ENCODE measurements at places on chromosomes 11 and 22.

GRCh38 chr22:46278656-46279645, 11.1 kb downstream of the TTC38 start:
- no peaks in the 10 kb centered on the region for H3K4me1 ChIP-seq
- no peaks in the 10 kb centered on the region for H3K27me3 ChIP-seq
- no peak overlapping the region for H3K4me3 ChIP-seq
- no peaks in the 10 kb centered on the region for H3K36me3 ChIP-seq
- H3K27ac ChIP-seq: no peak overlapping the region
- no peak for DNase-seq

DNA sequence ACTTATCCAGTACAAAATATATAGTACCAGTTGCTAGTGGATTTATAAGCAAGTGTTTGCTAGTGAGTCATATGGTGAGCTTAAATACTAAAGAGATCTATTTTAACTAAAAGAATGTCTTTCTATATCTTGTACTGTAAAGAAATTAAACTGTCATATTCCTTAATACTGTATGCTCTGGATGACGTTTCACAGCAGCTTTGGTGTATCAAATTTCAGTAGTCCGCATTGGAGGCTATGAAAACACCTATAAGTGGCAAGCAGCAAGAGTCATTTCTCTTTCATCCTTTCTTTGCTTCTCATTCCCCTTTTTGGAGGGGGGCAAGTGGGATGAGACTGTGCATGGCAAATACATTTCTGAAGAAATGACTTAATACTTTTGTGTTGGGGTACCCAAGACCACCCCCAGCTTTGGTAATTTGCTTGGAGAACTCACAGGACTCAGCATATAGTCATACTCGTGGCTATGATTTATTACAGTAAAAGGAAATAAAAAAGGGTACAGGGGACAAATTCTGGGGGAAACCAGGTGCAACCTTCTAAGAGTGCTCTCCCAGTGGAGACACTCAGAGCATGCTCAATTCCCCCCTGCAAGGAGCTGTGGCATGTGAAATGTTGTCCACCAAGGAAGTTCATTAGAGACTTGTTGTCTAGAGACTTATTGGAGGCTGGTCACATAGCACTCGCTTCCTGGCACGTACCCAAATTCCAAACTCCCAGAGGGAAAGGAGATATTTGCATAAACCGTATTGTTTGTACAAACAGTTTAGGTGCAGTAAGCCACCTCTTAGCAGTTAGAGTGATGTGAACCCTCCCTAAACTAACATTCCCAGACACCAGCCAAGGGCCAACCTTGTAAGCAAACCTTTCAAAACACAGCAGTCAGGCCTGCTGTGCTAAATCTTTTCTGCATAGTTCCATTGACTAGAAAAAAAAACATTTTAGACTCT, 210.8 kb downstream of the PGR start:
- DNase-seq: no peak
- H3K36me3 ChIP-seq: no peaks in the 10 kb centered on the region
- H3K27ac ChIP-seq: no peak overlapping the region
- no peaks in the 10 kb centered on the region for H3K27me3 ChIP-seq
- peaks cover 3% of the 10 kb centered on the region for H3K4me1 ChIP-seq

DNA sequence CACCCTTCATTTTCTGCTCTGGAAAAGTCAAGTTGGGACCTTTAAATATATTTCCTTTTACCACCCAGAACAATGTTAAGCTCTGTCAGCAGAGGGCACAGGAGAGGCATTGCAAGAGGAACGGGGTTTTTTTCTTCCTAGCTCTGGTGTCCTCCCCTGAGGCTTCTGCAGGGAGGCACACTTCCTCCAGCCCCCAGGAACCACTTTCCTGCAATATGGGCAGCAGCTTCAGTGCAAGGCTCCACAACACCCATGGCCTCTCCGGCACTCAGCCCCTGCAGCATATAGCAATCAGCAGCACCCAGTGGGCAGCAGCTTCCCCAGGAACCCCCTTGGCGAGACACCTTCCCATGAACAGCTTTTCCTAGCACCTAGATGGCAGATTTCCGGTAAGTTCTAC, 101.4 kb downstream of the SYT9 start:
- no peaks in the 10 kb centered on the region for H3K36me3 ChIP-seq
- DNase-seq: peak; percentile 43
- H3K4me3 ChIP-seq: no peak overlapping the region
- H3K27ac ChIP-seq: no peak overlapping the region
- H3K4me1 ChIP-seq: peaks cover 6% of the 10 kb centered on the region
- H3K27me3 ChIP-seq: no peaks in the 10 kb centered on the region

GRCh38 chr22:44215287-44215686, 34.6 kb downstream of the PARVG start:
- no peaks in the 10 kb centered on the region for H3K27me3 ChIP-seq
- no peak overlapping the region for H3K4me3 ChIP-seq
- no peak overlapping the region for H3K27ac ChIP-seq
- H3K36me3 ChIP-seq: no peaks in the 10 kb centered on the region
- peaks cover 6% of the 10 kb centered on the region for H3K4me1 ChIP-seq
- no peak for DNase-seq

DNA sequence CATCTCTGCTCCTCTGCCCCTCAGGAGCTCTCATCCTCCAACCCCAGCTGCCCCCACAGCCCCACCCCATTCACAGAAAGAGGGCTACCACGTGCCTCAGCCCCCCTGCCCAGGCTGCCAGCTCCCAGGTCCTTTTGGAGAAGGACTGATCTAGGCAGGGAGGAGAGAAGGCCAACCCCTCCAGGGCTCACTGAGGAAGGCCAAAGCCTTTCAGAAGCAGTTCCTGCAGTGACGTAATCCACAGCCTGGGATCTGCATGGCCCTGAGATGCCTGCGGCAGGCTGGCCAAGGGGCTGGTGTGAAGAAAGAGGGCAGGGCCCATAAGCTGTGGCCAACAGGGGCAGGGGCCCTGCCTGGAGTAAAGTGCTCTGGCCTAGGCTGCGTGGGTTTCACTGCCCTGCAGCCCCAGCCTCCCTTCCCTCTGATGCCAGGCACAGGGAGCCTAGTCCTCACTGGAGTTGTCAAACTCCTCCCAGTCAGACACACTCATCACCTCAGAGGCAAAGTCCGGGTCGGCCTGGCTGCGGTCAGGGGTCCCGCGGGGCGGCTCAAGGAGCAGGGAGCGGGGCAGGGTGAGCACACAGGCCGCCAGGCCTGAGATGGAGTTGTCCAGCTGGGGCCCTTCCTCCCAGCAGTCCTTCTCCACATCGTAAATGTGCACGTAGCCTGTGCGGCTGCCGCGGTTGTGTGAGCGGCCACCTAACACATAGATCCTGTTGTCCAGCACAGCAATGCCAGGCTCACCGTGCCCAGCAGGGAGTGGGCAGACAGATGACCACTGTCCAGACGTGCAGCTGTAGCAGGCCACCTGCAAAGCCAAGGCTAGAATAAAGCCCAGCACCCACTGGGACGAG, 4.2 kb upstream of the SCARF2 start:
- DNase-seq: no peak
- H3K27ac ChIP-seq: no peak overlapping the region
- peaks cover 7% of the 10 kb centered on the region for H3K27me3 ChIP-seq
- H3K4me3 ChIP-seq: no peak overlapping the region

- no peak for DNase-seq
- H3K36me3 ChIP-seq: no peaks in the 10 kb centered on the region
- no peak overlapping the region for H3K4me3 ChIP-seq
- H3K4me1 ChIP-seq: peaks cover 23% of the 10 kb centered on the region
- no peaks in the 10 kb centered on the region for H3K27me3 ChIP-seq
These were observed 42.4 kb upstream of the PPARA start for GRCh38 chr22:46107753-46108563.

DNA sequence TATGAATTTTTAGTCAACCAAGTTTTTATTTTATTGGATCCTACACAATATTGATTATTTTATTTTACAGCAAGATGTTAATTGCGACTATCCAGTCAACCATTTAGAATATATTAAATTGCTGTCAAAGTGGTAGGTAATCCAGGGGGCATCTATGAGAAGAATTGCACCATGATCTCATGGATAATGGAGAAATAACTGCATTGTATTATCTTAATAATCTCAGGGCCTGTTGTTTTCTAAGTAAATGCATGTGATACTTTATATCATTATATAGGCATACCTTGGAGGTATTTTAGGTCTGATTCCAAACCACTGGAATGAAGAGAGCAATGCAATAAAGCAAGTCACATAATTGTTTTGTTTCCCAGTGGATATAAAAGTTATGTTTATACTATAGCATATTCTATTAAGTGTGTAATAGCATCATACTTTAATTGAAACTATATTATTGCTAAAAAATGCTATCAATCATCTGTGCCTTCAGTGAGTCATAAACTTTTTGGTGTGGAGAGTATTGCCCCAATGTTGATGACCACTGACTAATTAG, 595.4 kb upstream of the CHORDC1 start:
- H3K27me3 ChIP-seq: no peaks in the 10 kb centered on the region
- no peak overlapping the region for H3K27ac ChIP-seq
- H3K36me3 ChIP-seq: no peaks in the 10 kb centered on the region
- peaks cover 10% of the 10 kb centered on the region for H3K4me1 ChIP-seq
- no peak overlapping the region for H3K4me3 ChIP-seq
- no peak for DNase-seq

DNA sequence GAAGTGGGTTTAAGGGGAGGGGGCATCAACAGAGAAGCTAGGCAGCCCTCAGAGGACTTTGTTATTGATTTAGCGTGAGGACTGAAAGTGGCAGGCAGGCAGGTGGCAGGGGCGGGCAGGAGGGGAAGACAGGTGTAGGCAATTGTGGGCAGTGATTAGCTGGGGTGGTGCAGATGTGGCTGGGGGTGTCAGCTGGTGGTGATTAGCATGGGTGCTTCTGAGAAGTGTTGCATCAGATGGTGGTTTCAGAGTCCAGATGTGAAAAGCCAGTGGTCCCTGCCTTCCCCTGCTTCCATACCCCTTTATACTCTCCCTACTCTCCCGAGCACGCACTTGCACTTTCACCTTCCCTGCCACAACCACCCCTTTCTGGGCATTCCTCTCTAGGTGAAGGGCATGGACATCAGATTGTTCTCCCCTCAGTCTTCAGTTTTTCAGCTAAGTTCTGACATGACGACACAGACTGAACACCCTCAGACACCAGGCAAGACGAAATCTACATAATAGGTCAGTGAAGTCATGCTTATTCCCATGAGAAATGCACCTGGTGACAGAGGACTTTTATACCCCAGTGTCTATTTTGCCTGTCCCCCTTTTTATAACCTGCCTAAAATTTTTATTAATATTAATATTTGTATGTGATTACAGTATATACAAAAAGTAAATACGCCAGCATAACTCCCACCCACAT, 435.7 kb upstream of the CADM1 start:
- H3K27me3 ChIP-seq: peaks cover 18% of the 10 kb centered on the region
- H3K27ac ChIP-seq: no peak overlapping the region
- no peak overlapping the region for H3K4me3 ChIP-seq
- no peaks in the 10 kb centered on the region for H3K36me3 ChIP-seq
- no peaks in the 10 kb centered on the region for H3K4me1 ChIP-seq

GRCh38 chr11:22671751-22672150, 5.3 kb downstream of the GAS2 start:
- no peak for DNase-seq
- H3K36me3 ChIP-seq: no peaks in the 10 kb centered on the region
- peaks cover 8% of the 10 kb centered on the region for H3K27me3 ChIP-seq

- no peaks in the 10 kb centered on the region for H3K36me3 ChIP-seq
- H3K27ac ChIP-seq: no peak overlapping the region
- H3K4me1 ChIP-seq: peaks cover 8% of the 10 kb centered on the region
- no peak for DNase-seq
These were observed 22.9 kb downstream of the RPUSD4 start for GRCh38 chr11:126188332-126189108.

- H3K27me3 ChIP-seq: no peaks in the 10 kb centered on the region
- H3K4me1 ChIP-seq: no peaks in the 10 kb centered on the region
- H3K27ac ChIP-seq: no peak overlapping the region
- no peaks in the 10 kb centered on the region for H3K36me3 ChIP-seq
These were observed 5.4 kb downstream of the TBC1D10C start for GRCh38 chr11:67409261-67409666.

- DNase-seq: no peak
- H3K27me3 ChIP-seq: no peaks in the 10 kb centered on the region
- H3K4me3 ChIP-seq: no peak overlapping the region
- peaks cover 37% of the 10 kb centered on the region for H3K4me1 ChIP-seq
These were observed 199.7 kb downstream of the NAV2 start for GRCh38 chr11:19912115-19912957.

DNA sequence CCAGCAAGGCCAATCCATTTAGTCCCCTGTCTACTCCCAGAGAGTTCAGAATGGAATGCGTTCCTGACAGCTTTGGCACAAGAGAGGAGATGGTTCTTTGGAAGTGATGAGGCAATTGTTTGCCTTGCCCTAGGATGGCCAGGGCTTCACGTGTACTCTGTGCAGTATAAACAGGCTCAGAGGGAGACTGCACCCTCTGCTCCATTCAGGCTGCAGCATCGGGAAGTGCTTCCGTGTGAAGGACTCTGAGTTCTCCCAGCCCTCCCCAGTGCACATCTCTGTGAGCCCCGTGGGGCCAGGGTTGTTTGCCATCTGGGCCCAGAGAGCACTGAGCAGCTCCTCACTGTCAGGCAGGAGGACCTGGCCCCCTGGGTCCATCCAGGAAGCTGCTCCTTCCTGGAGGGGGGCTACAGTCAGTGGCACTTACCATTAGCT, 215.3 kb upstream of the TBCEL start:
- H3K27ac ChIP-seq: no peak overlapping the region
- no peaks in the 10 kb centered on the region for H3K4me1 ChIP-seq
- H3K27me3 ChIP-seq: no peaks in the 10 kb centered on the region
- DNase-seq: no peak
- no peak overlapping the region for H3K4me3 ChIP-seq

GRCh38 chr11:102544594-102544993, 14.0 kb upstream of the MMP7 start:
- H3K27ac ChIP-seq: no peak overlapping the region
- DNase-seq: no peak
- no peaks in the 10 kb centered on the region for H3K4me1 ChIP-seq
- H3K4me3 ChIP-seq: no peak overlapping the region
- no peaks in the 10 kb centered on the region for H3K27me3 ChIP-seq

GRCh38 chr11:124096364-124096763, 18.9 kb upstream of the VWA5A start:
- H3K27ac ChIP-seq: no peak overlapping the region
- no peak for DNase-seq
- H3K4me1 ChIP-seq: no peaks in the 10 kb centered on the region
- no peak overlapping the region for H3K4me3 ChIP-seq
- no peaks in the 10 kb centered on the region for H3K36me3 ChIP-seq

DNA sequence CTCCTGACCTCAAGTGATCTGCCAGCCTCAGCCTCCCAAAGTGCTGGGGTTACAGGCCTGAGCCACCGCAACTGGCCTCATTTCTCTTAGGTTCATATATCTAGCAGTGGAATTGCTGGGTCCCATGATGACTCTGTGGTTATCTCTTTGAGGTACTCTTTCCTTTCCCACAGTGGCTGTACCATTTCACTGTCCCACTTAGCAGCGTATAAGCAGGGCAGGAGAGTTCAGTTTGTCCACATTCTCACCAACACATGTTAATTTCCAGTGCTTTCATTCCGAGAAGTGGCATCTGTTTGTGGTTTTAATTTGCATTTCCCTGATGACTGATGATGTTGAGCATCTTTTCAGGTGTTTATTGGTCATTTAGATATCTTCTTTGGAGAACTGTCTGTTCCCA, 16.4 kb downstream of the PRR5 start:
- H3K4me3 ChIP-seq: no peak overlapping the region
- no peaks in the 10 kb centered on the region for H3K27me3 ChIP-seq
- no peaks in the 10 kb centered on the region for H3K36me3 ChIP-seq
- no peak overlapping the region for H3K27ac ChIP-seq
- no peak for DNase-seq

- H3K4me3 ChIP-seq: peak overlapping the region; percentile 39
- no peak overlapping the region for H3K27ac ChIP-seq
- H3K36me3 ChIP-seq: no peaks in the 10 kb centered on the region
- no peaks in the 10 kb centered on the region for H3K4me1 ChIP-seq
- DNase-seq: peak; percentile 27
These were observed 2.2 kb downstream of the NCAM1 start for GRCh38 chr11:112963368-112963955.

Measured in hepatocyte (in vitro differentiated cells).